Esophagus mucosa (tissue), 1 donor: ENCODE measurements at places on chromosomes 4 and X.

GRCh38 chr4:13721894-13722293 lies 94.4 kb upstream of the BOD1L1 start:
- no peak for ATAC-seq

DNA sequence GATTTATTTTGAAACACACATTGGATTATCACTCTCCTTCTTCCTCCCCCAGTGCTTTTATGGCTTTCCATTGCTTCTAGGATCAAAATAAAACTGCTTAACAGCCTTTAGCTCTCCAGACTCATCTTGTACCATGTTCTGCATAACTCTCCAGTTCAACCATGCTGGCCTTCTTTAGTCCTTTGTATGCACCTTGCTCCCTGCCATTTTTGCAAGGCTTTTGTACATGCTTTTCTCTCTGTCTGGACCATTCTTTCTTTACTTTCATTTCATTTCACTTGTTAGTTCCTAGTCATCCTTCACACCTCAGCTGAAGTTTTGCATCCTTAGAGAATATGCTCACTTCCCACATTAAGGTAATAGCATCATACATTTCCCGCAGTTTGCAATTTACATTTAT lies 6.9 kb downstream of the ARFIP1 start:
- ATAC-seq: no peak

DNA sequence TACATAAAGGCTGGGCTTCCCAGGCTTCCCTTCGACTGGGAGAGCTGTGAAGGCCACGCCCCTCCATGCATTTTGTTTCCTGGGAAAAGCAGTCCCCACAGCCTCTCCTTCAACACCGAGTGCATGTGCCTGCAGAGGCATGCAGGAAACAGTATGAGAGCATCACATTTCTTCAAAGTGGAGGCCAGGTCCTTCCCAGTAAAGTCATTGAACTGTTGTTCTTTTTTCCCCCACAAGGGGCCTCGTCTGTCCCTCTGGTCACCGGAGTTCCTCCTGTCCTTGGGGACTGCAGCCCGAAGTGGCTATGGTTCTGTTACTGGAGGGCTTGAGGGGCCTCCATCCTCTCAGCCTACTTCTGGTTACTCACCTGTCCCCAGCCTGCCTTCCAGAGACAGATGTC lies 56.0 kb downstream of the RAI2 start:
- no peak for ATAC-seq

DNA sequence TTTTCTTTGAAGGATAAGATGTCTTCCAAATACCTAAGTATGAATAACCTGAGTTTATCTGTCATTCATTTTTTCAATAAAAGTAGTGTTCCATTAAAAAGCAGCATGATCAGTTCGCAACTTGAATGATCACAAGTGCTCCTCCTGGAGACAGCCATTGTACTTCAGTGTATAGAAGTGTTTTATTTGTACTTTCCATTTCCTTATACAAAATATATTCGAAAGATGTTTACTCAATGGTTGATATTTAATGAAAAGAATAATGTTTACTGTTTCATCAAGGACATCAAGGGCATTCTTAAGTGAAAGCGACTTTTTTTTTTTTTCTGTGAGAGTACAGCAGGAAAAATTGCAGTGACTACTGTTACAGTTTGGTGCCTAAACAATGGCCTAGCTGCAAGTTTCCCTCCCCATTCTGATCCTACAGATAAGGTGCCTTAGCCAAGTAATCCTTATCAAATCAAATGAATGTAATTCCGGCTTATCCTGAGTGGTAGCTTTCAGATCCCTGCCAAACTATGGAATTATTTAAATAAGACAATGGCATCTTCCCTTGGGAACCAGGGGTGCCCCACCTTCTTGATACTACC lies 69.0 kb upstream of the IL15 start:
- ATAC-seq: no peak

DNA sequence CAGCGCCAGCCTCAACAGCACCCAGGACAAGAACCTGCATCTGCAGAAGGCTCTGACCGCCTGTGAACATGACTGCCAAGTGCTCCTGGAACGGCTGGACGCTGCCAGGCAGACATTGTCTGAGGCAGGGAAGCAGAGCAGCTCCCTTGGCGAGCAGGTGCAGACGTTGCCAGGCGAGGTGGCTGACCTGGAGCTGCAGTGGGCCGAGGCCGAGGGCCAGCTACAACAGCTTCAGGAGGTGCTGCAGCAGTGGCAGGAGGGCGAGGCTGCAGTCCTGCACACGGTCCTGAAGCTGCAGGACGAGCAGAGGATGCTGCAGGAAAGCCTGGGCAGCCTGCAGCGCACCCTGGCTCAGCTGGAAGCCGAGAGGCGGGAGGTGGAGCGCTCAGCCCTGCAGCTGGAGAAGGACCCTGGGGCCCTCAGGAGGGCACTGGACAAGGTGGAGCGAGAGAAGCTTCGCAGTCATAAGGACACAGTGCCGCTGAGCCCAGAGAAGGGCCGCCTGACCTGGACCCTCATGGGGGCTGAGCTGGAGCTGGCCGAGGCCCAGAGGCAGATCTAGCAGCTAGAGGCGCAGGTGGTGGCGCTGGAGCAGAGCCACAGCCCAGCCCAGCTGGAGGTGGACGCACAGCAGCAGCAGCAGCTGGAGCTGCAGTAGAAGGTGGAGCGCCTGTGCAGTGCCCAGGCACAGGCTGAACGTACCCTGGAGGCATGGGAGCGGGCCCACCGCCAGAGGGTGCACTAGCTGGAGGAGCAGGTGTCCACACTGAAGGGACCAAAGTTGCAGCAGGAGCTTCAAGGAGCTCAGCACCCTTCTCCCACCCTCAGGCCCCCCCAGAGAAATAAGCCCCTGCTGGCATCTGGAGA lies 16.4 kb downstream of the SMIM10L2A start:
- peak; percentile 21 for ATAC-seq

GRCh38 chr4:174549721-174550120 lies 27.4 kb upstream of the HPGD start:
- ATAC-seq: no peak

DNA sequence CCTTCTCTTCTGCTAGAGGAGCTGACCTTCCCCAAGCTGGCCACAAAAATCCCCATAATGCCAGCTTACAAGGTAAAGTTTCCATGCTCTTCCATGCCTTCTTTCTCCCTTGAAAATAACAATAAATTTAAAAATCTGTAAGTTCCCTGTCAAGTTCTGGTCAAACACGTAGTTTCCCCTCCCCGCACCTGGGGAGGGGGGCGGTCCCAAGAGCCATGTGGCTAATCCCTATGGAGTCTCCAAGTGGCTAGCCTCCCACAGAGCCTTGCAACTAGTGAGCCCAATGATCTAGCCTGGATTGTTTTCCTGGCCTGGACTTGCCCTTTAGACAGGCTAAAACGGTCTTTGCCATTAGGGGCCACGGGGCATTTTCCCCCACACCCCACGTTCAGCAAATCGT lies 2.1 kb upstream of the NRK start:
- no peak for ATAC-seq

- peak; percentile 94 for ATAC-seq
Observed at GRCh38 chrX:111854556-111855490, 21.2 kb upstream of the TRPC5OS start.
